ENCODE measurements at places on chromosomes 7 and 10. TPM values are rescaled to one million over a fixed set of nuclear protein-coding genes. Genes with fewer than 3 reads are reported as not detected.

GRCh38 chr10:31031205-31031557, 484 bp downstream of the ZNF438 start:
- no peaks in the 10 kb centered on the region for H3K4me1 ChIP-seq
- H3K36me3 ChIP-seq, result no peaks in the 10 kb centered on the region
- no peaks in the 10 kb centered on the region for H3K27me3 ChIP-seq
- peak overlapping the region; percentile 99 for H3K27ac ChIP-seq
- peak overlapping the region; percentile 74 for H3K4me3 ChIP-seq

DNA sequence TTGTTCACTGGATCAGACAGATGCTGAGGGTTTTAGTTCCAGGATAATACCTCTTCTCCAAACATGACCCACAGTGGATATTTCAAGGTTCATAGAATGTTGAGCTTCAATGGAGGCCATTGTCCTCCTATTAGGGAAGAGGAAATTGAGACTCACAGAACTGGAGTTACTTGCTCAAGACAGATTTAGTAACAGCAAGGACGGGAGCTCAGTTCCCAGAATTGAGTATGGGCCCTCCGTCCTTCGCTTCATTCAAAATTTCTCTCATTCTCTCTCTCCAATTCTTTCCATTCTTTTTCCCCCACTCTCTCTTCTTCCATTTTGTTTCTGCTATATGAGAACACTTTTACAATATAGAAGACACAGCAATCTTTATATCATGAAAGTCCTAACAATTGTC, 94.0 kb downstream of the DNAJB9 start:
- H3K36me3 ChIP-seq, result no peaks in the 10 kb centered on the region
- H3K4me3 ChIP-seq, result no peak overlapping the region
- no peak overlapping the region for H3K27ac ChIP-seq

- no peaks in the 10 kb centered on the region for H3K4me1 ChIP-seq
- H3K27me3 ChIP-seq, result peaks cover 5% of the 10 kb centered on the region
- H3K36me3 ChIP-seq, result no peaks in the 10 kb centered on the region
- peak overlapping the region; percentile 51 for H3K4me3 ChIP-seq
- no peak overlapping the region for H3K27ac ChIP-seq
Measured at GRCh38 chr7:128167791-128168666, 73.0 kb upstream of the LEP start.

GRCh38 chr7:6536262-6537260, 14.7 kb downstream of the GRID2IP start:
- no peak overlapping the region for H3K27ac ChIP-seq
- H3K4me3 ChIP-seq, result peak overlapping the region; percentile 60
- DNase-seq, result no peak

GRCh38 chr7:103632972-103633371, 187.0 kb upstream of the SLC26A5 start:
- H3K27me3 ChIP-seq, result no peaks in the 10 kb centered on the region
- no peak overlapping the region for H3K4me3 ChIP-seq
- H3K36me3 ChIP-seq, result no peaks in the 10 kb centered on the region
- no peaks in the 10 kb centered on the region for H3K4me1 ChIP-seq
- no peak for DNase-seq

GRCh38 chr7:114133717-114134116, 214.9 kb upstream of the PPP1R3A start:
- H3K27me3 ChIP-seq, result no peaks in the 10 kb centered on the region
- no peak overlapping the region for H3K27ac ChIP-seq

GRCh38 chr10:113093188-113094113, 143.4 kb downstream of the TCF7L2 start:
- H3K27ac ChIP-seq, result peak overlapping the region; percentile 63
- no peak overlapping the region for H3K4me3 ChIP-seq
- no peaks in the 10 kb centered on the region for H3K36me3 ChIP-seq

DNA sequence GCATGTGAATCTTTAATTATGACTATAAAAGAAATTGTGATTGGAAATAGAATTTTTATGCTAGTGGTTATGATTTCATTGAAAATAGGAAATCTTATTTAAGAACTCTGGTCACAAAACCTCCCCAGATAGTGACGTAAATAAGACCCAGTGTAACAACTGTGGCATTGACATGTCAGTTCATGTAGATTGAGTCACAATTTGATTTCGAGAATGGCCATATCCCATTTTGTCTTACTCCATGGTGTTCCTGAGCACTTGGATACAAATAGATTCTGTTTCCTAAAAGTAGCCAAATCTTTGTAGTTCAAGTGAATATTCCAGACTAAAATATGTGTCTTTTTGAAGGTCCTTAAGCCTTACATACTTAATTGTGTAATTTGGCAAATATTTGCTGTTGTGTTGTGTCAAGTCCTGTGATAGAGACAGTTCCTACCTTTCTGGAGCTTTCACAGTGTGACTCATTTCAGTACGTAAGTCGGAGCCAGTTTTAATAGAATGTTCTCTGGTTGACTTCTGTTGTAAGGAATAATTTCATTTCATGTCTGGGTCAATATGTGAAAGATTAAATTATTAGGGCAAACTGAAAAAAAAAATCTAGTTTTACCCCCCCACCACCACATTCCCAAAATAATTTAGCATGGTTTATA, 37.1 kb upstream of the TOMM7 start:
- no peaks in the 10 kb centered on the region for H3K36me3 ChIP-seq
- no peaks in the 10 kb centered on the region for H3K27me3 ChIP-seq
- peak overlapping the region; percentile 71 for H3K27ac ChIP-seq
- no peak overlapping the region for H3K4me3 ChIP-seq
- H3K4me1 ChIP-seq, result no peaks in the 10 kb centered on the region

GRCh38 chr10:33196377-33196706, 138.1 kb downstream of the NRP1 start:
- no peaks in the 10 kb centered on the region for H3K4me1 ChIP-seq
- H3K4me3 ChIP-seq, result no peak overlapping the region
- no peak overlapping the region for H3K27ac ChIP-seq

GRCh38 chr10:767211-767610, 77.7 kb upstream of the DIP2C start:
- DNase-seq, result no peak
- H3K4me1 ChIP-seq, result no peaks in the 10 kb centered on the region
- no peaks in the 10 kb centered on the region for H3K27me3 ChIP-seq
- no peak overlapping the region for H3K4me3 ChIP-seq

DNA sequence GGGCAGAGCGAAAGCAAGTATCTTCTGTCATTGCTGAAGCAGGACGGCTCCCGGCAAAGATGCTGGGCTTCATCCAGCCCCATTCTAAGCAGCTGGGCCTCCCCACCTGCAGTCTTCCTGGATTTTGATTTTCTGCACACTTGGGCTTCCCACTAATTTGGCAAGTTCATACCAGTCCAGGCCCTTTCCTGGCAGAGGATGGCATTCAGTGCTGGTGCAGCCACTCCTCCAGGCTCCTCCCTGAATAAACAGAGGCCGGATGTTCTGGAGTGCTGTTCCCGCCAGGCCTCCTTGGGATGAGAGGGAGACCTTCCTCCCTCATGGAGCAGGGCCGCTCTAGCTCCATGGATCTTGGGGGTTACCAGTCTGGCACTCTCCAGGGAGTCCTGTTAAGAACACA, 3.4 kb downstream of the BAG3 start:
- H3K27me3 ChIP-seq, result no peaks in the 10 kb centered on the region
- peaks cover 33% of the 10 kb centered on the region for H3K4me1 ChIP-seq

DNA sequence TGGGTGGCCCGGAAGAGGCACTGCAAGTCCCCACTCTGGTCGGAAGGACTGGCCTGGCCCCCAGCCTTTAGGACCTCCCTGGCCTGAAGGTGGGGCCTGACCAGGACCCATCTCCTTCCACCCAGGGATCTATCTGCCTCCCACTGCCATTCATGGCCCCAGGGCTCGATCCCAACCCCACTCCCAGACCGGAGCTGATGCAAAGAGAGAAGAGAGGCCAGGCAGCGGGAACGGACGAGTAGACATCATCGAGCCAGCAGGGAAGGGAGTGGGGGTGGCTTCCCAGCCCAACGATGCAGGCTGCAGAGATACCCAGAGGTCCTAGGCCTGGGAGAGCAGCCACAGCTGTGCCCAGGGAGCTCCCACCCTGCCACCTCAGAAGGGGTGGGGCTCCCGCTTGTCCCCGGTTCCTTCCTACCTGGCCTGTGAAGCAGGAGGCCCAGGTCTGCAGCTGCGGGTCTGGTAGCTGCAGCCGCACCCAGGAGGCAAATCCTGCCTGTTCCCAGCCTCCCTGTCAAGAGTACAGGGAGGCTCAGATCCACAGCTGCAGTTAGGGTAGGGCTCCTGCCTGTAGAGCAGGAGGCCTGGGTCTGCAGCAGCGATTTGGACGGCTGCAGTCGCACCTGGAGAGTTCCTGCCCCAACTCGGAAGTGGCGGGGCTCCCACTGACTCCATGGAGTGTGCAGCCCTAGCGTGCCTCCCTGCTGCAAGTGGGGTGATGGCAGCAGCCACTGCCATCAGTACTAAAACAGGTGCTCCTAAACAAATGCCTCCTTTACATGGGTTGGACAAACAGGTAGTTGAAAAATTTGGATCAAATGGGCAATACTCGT, 1151.0 kb upstream of the PHF14 start:
- no peaks in the 10 kb centered on the region for H3K4me1 ChIP-seq
- H3K27me3 ChIP-seq, result no peaks in the 10 kb centered on the region
- H3K4me3 ChIP-seq, result no peak overlapping the region
- H3K27ac ChIP-seq, result no peak overlapping the region
- H3K36me3 ChIP-seq, result no peaks in the 10 kb centered on the region

DNA sequence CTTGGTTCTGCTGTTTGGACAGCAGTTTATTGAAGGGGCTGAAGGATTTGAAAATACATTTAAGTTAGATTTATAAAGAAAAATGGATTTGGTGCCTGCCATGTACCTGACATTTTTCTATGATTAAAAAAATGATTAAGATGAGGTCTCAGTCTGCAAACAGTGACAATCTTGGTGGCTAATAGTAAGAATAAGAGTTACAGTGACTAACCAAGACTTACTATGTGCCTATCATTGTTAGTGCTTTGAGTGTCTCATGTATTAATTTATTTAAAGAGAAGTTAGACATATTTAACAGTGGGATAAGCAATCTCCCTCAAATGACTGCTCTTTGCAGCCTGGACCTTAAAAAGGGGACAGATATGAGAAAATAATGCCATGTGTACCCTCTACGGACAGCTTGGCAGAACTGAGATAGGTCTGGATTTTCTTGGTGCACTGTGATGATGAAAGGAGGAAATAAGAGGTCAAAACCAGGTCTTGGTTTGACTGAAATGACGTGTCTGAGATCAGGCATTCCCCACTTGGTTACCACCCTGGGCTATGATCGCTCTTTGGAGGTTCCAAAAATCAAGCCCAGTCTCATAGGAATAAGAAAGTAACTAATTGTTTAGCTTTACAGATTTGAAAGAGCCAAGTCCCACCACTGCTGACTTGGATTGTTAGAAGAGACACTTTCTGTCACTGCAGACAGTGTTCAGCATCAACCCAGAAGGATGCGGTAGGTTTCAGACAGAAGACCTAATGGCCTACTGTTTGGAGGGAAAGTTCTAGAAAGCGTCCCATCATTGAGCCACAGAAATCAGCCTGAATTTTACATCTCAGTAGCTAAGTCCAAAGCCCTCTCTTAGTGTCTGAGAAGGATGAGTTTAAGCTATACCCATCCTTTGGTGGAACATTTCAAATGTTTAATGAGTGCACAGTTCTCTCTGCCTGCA, 2.1 kb downstream of the CASP7 start:
- no peaks in the 10 kb centered on the region for H3K27me3 ChIP-seq
- peak overlapping the region; percentile 96 for H3K27ac ChIP-seq
- DNase-seq, result no peak
- no peaks in the 10 kb centered on the region for H3K36me3 ChIP-seq
- H3K4me1 ChIP-seq, result no peaks in the 10 kb centered on the region

- DNase-seq, result no peak
- H3K27ac ChIP-seq, result peak overlapping the region; percentile 98
- H3K4me3 ChIP-seq, result no peak overlapping the region
- H3K4me1 ChIP-seq, result no peaks in the 10 kb centered on the region
Measured at GRCh38 chr10:102633287-102633686, 11.0 kb upstream of the TRIM8 start.

DNA sequence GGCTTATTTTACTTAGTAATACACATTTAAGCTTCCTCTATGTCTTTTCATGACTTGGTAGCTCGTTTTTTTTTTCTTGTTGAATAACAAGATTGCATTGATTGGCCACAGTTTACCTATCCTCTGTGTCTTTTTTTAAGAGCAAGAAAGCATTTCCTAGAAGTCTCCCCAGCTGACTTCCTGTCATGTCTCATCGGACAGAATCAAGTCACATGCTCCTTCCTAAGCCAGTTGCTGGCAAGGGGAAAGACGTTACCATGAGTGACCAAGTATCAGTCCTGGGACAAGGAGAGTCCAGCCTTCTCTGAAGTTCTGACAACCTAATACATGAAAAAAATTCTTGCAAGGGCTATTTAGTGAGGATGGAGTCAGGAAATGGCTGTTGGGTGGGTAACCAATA, 24.9 kb upstream of the SFRP5 start:
- DNase-seq, result no peak
- H3K27me3 ChIP-seq, result peaks cover 3% of the 10 kb centered on the region
- H3K4me3 ChIP-seq, result no peak overlapping the region
- H3K27ac ChIP-seq, result no peak overlapping the region
- no peaks in the 10 kb centered on the region for H3K36me3 ChIP-seq
- H3K4me1 ChIP-seq, result no peaks in the 10 kb centered on the region

Gene WDR37
- total RNA-seq, result 18.0 TPM

Gene KDM7A
- 33.1 TPM for total RNA-seq

Gene ARPC1B
- total RNA-seq, result 169 TPM

Gene LRMDA
- total RNA-seq, result 17.1 TPM

Gene ADCYAP1R1
- total RNA-seq, result 19.7 TPM

Gene POMZP3
- 6.6 TPM for total RNA-seq

Gene GIMAP7
- 22.1 TPM for total RNA-seq

Gene TSPAN12
- 9.2 TPM for total RNA-seq
